ENCODE measurements at places on chromosomes 11 and 22.

- no peaks in the 10 kb centered on the region for H3K27me3 ChIP-seq
- no peaks in the 10 kb centered on the region for H3K4me1 ChIP-seq
- peak overlapping the region; percentile 48 for H3K27ac ChIP-seq
- no peaks in the 10 kb centered on the region for H3K36me3 ChIP-seq
- DNase-seq: no peak
Measured at GRCh38 chr11:123457187-123457770, 27.2 kb downstream of the GRAMD1B start.

- H3K4me1 ChIP-seq: no peaks in the 10 kb centered on the region
- no peak for DNase-seq
- H3K27me3 ChIP-seq: peaks cover 51% of the 10 kb centered on the region
- no peak overlapping the region for H3K4me3 ChIP-seq
- H3K27ac ChIP-seq: no peak overlapping the region
Measured at GRCh38 chr11:27720277-27720830, 20.1 kb upstream of the BDNF start.

DNA sequence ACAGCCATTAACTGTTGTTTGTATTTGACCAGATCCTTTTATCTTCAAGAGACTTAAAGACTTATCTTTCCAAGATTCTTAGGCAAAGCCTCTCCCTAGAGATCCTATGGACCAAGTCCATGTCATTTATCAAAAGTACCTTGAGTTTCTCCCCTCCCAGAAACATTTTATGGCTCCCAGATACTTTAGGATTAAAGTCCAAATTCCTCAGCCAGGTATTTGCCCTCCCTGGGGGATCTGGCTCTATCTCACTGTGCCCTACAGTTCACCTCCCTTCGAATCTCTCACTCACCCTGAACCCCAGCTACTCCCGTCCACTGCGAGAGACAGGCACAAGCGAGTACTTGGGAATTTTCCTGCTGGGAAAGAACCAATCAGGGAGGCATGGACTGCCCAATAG, 11.9 kb downstream of the MS4A8 start:
- no peaks in the 10 kb centered on the region for H3K4me1 ChIP-seq
- no peak overlapping the region for H3K4me3 ChIP-seq
- H3K36me3 ChIP-seq: no peaks in the 10 kb centered on the region
- no peak for DNase-seq
- H3K27ac ChIP-seq: no peak overlapping the region

DNA sequence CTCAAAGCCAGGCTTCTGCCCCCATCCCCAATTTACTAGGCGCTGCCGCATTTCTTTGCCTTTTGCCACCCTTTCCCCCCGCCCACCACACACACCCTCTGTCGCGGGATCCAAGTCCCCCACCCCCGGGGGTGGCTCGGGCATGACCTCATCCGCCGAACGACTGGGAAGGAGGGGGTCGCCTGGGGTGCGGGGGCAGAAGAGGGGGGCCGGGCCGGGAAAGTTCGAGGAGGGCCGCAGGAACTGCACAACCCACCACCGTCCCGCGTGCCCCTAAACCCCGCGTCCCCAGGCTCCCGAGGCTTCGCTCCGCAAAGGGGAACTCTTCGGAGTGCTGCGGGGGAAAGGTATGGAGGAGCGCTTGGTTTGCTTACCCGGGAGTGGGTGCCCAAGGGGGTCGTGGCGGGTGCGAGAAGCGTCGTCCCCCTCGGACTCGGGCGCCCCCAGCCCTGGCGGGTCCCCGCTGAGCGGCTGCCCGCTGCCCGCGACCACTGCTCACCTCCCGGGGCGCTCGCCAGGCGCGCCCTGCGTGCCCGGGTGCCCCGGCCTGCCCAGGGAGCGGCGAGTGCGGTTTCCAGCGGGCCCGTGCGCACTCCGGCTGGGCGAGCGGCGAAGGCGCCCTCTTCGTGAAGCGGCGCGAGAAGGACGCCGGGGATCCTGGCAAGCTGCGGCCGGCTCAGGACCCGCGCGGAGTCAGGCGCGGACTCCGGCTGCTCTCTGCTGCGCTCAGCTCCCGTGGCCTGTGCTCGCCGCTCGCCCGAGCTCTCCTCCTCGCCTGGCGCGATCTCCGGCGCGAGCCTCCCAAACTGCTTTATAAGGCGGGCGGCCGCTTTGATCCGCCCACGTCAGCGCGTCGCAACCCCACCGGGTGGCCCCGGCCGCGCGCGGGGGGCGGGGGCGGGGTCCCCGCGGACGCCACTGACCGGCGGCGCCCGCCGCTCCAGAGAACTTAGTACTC, 4.0 kb upstream of the WNT11 start:
- H3K27ac ChIP-seq: peak overlapping the region; percentile 71
- no peaks in the 10 kb centered on the region for H3K36me3 ChIP-seq
- no peaks in the 10 kb centered on the region for H3K27me3 ChIP-seq

DNA sequence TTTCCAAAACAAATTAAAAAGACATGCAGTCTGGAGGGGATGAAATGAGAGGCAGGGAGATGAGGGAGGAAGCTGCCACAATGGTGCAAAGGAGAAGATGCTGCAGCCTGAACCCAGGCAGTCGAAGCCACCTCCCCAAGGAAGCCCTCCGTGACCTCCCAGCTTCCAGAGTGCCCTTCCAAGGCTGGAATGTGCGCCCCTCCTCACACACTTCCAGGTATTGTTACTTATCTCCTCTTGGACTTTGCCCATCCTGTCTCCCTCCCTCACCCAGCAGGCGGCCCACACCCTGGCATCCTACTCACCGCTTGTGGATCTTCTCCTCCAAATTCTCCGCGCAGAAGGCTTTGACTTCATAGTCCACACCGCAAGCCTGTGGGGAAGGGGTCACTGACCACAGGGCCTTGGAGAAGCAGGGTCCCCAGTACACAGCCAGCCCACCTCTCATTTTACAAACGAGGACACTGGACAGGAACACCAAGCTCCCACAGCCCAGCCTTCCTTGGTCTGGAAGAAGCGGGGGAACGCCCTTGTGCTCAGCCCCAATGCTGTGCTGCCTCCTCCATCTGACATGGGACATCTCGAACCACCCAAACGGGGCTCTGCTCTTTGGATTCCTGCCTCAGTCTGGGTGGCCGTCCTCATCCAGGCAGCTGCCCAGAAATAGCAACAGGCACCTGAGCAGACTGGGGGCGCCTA, 40.3 kb downstream of the TPBGL start:
- H3K4me3 ChIP-seq: no peak overlapping the region
- peaks cover 19% of the 10 kb centered on the region for H3K36me3 ChIP-seq
- H3K4me1 ChIP-seq: no peaks in the 10 kb centered on the region
- no peaks in the 10 kb centered on the region for H3K27me3 ChIP-seq
- no peak for DNase-seq

DNA sequence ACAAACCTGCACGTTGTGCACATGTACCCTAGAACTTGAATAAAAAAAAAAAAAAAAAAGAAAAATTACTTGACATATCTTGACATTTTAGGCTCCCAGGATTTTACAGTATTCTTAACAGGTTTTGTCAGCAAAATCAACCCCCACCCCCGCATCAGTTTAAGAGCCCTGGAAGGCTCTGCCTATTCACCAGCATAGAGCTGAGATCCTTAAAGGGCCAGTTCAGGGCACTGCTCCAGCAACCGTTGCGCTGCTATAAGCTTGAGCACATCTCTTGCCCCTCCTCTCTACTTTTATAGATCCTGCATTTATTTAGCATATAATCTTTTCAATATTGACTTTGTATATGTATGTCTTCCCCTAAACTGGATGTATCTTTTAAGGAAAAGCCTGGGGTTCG, 697 bp upstream of the PAFAH1B2 start:
- no peak for DNase-seq
- no peaks in the 10 kb centered on the region for H3K27me3 ChIP-seq
- no peaks in the 10 kb centered on the region for H3K4me1 ChIP-seq
- no peaks in the 10 kb centered on the region for H3K36me3 ChIP-seq
- peak overlapping the region; percentile 85 for H3K4me3 ChIP-seq

GRCh38 chr11:67409261-67409666, 5.4 kb downstream of the TBC1D10C start:
- no peak for DNase-seq
- no peak overlapping the region for H3K27ac ChIP-seq
- no peaks in the 10 kb centered on the region for H3K36me3 ChIP-seq
- H3K4me3 ChIP-seq: no peak overlapping the region
- no peaks in the 10 kb centered on the region for H3K27me3 ChIP-seq

DNA sequence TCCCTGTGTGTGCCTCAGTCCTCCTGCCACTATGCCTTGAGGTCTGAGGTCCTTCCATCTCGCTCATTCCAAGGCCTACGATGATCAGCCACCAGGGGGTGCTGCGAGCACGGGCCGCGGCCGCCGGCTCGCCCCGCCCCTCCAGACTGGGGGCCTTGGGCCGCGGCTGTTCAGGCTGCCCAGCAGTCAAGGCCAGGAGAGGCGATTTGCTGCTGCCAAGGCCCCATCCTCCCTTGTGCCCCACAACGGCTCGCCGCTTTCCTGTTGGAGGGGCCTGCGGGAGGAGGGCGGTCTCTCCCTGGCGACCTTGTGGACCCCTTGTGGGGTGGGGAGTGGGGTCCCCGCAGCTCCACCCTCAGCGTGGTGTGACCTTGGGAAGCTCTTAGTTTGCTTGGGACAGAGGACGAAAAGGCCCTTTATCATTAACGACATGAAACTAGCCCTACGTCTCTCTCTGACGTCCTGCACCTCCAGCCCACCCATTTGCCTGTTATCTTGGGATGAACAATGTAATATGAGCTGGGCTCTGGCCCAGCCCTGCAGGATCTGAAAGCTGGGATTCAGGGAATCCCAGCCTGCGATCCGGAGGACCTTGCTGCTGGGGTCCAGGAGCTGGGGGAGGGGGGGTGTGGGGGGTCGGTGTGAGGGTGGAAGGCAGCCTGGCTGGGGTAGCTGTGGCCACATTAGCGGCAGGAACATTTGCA, 5.3 kb upstream of the GALR3 start:
- peaks cover 4% of the 10 kb centered on the region for H3K4me1 ChIP-seq
- H3K36me3 ChIP-seq: no peaks in the 10 kb centered on the region
- no peaks in the 10 kb centered on the region for H3K27me3 ChIP-seq

GRCh38 chr11:16013649-16014275, 342.6 kb downstream of the SOX6 start:
- no peak overlapping the region for H3K4me3 ChIP-seq
- no peaks in the 10 kb centered on the region for H3K4me1 ChIP-seq
- no peak for DNase-seq

DNA sequence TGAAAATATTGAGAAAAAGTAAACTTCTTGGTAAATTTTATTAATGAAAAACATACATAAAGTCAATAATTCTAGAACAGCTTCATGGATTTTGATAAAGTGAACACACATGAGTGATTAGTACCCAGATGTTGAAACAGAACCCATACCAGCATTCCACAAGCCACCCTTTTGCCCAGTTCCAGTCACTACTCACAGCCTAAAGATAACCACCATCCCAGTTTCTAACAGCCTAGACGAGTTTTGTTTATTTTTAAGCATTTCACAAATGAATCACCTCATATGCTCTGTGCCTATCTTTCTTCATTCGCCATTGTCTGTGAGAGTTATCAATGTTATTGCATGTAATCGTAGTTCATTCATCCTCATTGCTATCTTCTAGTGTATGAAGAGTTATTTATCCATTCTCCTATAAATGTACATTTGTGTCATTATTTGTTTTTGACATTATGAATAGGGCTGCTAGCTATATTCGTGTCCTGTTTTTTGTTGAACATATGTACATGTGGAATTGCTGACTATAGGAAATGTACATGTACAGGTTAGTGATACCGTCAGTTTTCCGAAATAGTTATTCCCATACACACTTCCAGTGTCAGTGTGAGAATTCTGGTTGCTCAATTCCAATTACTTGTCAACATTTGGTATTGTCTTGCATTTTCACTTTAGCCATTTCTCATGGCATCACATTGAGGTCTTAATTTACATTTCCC, 44.5 kb upstream of the TEAD1 start:
- no peaks in the 10 kb centered on the region for H3K36me3 ChIP-seq
- no peak overlapping the region for H3K4me3 ChIP-seq
- H3K27ac ChIP-seq: no peak overlapping the region
- no peaks in the 10 kb centered on the region for H3K4me1 ChIP-seq
- DNase-seq: no peak
- no peaks in the 10 kb centered on the region for H3K27me3 ChIP-seq

DNA sequence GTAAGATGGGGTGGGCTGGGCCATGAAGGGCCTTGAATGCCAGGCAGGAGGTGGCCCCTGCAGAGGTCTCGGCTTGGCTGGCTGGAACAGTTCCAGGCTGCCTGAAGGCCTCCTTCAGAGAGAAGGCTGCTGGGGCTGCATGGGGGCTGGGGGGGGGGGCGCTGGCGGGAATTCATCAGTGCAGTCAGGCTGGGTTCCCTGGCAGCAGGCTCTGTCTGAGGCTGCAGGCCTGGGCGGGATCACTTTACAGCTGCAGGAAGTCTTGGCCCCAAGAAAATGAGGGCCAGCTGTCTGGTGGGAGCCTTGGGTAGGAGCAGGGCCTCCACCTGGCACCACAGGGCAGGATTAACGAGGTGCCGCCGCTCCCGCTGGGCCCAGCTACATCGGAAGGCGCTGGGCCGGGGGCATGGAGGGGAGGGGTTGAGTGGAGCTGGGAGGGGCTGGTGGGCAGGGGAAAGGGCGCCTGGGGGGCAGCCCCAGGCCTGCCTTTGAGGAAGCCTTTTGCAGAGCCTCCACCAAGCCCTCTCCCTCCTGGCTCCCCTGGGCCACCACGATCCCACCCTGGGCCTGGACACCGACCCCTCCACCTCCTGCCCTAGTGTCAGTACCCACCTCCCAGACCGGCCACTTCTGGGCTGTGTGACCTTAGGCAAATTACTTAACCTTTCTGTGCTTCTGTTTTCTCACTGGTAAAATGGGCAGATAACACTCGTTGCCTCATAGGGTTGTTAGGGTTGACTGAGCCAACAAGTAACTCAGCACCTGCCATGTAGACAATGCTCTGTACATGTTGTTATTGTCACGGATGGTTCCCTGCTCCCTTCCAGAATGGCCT, 31.0 kb upstream of the HMOX1 start:
- no peak for DNase-seq
- H3K27me3 ChIP-seq: no peaks in the 10 kb centered on the region
- no peaks in the 10 kb centered on the region for H3K36me3 ChIP-seq
- no peak overlapping the region for H3K4me3 ChIP-seq

DNA sequence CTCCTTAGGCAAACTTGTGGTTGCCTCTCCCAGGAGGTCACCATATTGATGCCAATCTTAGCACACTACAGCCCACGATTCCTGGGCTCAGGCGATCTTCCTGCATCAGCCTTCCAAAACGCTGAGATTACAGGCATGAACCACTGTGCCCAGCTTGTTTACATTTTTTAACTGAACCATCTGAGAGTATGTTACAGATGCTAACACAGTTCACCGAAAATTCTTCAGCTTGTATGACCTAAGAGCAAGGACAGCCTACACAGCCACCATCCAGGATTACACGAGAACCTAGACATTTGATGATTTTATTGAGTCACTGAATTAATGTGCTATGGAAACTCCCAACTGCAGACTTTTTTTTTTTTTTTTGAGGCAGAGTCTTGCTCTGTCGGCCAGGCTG, 5.8 kb upstream of the LGALS1 start:
- H3K4me3 ChIP-seq: no peak overlapping the region
- H3K4me1 ChIP-seq: peaks cover 5% of the 10 kb centered on the region
- DNase-seq: no peak
- no peaks in the 10 kb centered on the region for H3K36me3 ChIP-seq
